ENCODE measurements at places on chromosomes 13 and 19.

DNA sequence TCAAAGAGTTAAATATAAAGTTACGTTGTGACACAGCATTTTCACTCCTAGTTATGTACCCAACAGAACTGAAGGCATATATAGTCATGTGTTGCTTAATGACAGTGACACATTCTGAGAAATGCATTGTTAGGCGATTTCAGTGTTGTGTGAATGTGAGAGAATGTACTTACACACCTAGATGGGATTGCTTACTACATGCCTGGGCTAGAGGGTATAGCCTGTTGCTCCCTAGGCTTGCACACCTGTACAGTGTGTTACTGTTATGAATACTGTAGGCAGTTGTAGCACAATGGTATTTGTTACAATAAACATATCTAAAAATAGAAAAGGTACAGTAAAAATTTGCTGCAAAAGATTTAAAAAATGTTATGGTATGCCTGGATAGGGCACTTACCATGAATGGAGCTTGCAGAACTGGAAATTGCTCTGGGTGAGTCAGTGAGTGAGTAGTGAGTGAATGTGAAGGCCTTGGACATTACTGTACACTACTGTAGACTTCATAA is 89.2 kb downstream of the DHRS12 start:
- no peak for DNase-seq

- DNase-seq, result no peak
Observed at GRCh38 chr19:33482476-33482875, 39.1 kb downstream of the PEPD start.

DNA sequence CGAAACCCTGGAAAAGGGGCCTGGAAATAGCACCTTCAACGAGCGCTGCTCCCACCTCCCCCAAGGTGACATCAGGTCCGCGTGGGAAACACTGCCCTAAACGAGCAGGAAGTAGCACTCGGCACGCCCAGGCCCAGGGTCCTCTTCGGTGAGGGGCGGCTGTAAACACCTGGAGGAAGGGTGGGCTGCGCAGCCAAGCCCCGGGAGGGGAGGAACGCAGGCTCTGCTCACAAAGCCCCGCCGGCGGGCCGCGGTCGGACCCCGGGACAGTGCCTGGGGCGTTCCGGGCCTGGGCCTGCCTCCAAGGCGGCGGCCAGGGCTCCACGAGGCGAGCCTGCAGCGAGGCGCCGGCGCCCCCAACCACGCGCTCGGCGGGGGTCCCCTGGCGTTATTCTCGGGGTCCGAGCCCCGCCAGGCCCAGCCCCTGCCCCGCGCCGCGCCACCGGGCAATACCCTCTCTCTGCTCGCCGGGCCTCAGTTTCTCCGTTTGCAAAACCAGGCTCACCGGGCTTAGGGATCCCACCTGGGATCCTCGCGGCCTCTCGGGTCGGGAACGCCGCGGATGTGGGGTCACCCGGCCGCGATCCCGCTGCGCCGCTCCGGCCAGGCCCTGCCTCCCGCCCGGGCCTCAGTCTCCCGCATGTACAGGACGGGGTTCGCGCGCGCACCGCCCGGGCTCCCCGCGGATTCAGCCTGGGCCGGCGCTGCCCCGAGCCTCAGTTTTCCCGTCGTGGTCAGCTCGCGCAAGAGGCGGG is 630 bp downstream of the RNF126 start:
- no peak for DNase-seq

- DNase-seq, result no peak
Observed at GRCh38 chr13:78036841-78037240, 118.2 kb upstream of the EDNRB start.

DNA sequence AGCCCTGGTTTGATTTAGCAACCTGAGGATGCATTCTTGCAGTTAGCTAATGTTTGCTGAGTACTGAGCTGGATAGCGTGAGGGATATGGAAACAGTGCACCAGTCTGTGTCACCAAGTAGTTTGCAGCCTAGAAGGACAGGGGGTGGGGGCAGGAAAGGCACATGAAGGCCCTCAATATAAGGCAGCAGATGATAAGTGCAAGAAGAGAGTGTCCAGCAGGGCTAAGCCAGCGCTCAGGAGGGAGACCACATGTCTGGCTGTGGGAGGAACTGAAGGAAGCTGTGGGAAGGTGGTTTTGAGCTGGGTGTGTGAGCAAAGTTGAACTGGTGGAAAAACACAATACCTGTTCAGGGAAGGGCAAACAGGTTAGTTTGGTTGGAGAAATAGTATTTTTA is 1.7 kb downstream of the CXCL17 start:
- no peak for DNase-seq

DNA sequence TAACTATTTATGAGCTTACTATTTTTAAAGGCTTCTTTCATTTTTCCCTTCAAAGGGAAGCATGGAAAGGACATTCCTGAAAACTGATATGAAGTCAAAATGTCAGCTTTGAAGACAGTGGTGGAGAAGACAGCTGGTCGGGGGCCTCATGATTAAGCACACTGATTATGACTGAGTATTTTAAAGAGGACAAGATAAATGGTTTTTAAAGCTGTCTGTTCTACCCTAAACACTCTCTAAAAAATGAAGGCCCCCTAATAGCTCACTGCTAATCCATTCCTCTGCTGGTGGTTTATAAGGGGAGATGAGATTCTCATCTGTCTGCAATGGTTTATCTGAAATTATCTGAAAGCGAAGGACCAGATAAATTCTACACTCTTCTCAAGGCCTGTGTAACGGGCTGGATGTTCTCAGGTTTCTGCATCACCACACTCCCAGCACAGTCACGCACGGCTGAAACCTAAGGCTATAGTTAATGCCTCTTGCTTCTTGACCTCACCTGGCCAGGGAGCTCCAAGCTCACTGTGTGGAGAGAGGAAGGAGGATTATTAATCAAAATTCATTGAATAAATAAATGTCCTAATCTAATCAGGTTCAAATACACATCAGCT is 86.9 kb upstream of the DOCK9 start:
- DNase-seq, result no peak

DNA sequence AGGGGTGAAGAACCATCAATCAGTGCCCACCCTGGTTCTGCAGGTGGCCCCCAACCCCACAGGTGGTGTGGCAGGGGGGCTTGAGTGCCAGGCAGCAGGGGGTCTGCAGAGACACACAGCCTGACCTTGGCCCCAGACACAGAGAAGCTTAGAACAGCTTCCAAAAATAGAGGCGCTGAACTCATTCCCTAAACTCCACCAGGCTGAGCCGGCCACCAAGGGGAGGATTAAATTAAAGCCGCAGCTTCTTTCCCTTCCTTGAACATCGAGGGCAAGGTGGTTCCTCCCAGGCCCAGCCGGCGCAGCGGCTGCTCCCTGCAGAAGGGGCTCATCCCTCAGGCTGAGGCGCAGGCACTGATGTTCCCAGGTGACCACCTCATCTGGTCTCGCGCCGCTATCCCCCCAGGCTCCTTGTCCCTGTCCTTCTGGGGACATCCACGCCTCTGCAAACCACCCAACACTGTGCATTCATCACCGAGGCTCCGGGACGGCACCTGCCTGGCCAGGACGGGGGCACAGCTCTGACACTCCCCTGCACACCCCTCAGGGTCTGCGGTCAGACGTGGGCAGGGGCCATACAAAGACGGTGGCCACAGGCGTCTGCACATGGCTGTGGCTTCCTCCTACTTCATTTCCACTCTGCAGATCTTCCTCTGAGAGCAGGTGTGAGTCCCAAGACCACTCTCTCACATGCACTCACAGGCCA is 30.9 kb downstream of the LAMP1 start:
- DNase-seq, result no peak

DNA sequence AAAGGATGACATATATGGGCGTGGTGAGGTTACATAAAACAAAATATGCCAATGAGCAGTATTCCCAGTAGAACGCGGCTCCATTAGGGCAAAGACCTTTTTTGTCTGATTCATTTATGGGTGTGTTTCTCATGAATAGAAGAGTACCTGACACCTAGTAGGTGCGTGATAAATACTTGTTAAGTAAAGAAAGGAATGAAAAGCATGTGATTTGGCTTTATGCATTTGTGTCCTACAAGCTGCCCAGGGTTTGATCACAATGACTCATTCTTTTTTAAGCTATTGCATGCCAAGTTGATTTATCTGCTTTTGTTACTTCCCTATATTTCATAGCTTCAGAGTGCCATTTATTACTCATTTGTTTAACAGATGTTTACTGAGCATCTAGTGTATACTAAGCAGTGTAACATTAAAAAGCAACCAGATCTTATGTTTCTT is 19.1 kb upstream of the KCTD4 start:
- DNase-seq, result no peak

GRCh38 chr13:114097212-114097892 is 35.1 kb downstream of the RASA3 start:
- DNase-seq, result no peak
